GF-D8 (cell line): ENCODE measurements at places on chromosomes 2 and 18.

- DNase-seq = no peak
These were observed 66.3 kb downstream of the MYCN start for GRCh38 chr2:16006537-16007166.

GRCh38 chr2:180505203-180505602 lies 475.2 kb upstream of the UBE2E3 start:
- DNase-seq = no peak

DNA sequence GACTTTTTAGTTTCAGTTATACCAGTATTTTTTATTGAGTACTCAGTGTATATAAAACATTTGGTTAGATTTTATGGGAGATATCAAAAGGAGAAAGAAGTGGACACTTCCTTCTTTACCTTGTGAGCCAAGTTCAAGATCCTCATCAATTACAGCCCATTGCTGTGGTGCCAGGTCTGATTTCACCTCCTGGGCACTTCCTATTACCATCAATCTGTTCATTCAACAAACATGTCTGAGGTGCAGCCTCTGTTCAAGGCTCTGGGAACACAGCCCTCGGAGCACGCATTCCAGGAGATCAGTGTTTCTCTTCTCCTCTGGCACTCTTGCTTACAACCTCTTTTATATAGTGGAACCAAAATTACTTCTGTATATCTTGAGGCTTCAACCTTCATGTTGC lies 171.4 kb upstream of the ALPP start:
- no peak for DNase-seq

DNA sequence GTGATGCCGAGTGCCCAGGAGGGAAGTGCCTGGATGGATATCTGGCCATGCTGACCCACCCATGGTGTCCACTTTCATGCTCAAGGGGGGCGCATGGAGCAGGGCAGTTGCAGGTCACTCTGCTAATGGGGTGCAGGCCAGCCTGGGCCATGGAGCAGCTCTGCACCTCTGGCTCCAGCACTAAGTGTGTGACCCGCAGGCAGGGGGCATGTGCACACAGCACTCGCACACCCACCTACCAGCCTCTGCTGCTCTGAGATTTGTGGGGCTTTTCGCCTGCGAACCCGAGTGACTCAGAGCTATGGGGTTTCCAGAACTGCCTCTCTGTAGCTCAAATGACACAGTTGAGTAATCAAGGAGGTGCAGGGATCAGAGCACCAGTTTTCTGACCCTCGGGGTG lies 66.2 kb downstream of the CYP26B1 start:
- no peak for DNase-seq

DNA sequence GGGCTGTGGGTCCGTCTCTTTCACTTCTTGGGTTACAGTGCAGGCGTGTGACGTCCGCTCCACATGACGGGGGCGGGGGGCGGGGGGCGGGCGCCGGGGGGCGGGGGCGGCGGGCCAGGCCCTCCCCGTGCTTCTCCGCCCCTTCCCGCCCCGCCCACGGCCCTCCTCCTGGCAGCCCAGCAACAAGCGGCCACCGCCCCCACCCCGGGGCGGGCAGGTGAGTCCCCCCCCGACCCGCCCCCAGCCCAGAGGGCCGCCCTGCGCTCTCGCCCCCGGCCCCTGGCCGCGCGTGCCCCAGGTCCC lies 3.6 kb downstream of the ZNF516 start:
- DNase-seq = peak; percentile 18

DNA sequence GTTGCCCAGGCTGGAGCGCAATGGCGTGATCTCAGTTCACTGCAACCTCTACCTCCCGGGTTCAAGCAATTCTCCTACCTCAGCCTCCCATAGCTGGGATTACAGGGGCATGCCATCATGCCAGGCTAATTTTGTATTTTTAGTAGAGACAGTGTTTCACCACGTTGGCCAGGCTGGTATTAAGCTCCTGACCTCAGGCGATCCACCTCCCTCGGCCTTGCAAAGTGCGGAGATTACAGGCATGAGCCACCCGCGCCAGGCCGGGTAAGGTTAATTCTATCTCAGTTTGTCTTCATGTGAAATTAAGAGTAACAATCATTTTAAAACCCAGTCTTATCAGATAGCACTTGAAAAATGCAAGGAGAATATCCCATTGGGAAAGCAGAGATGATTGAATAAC lies 1681.7 kb upstream of the DDX18 start:
- DNase-seq = no peak

- no peak for DNase-seq
These were observed 83.8 kb downstream of the ATL2 start for GRCh38 chr2:38293152-38293865.

GRCh38 chr18:46812311-46812710 lies 55.5 kb upstream of the ST8SIA5 start:
- DNase-seq = no peak

GRCh38 chr2:104405623-104406022 lies 448.3 kb upstream of the POU3F3 start:
- no peak for DNase-seq

- DNase-seq = no peak
These were observed 19.4 kb upstream of the RNF138 start for GRCh38 chr18:32072321-32072720.

GRCh38 chr2:177334940-177335543 lies 57.5 kb upstream of the AGPS start:
- peak; percentile 22 for DNase-seq

GRCh38 chr2:177723235-177723634 lies 330.7 kb downstream of the AGPS start:
- DNase-seq = no peak

DNA sequence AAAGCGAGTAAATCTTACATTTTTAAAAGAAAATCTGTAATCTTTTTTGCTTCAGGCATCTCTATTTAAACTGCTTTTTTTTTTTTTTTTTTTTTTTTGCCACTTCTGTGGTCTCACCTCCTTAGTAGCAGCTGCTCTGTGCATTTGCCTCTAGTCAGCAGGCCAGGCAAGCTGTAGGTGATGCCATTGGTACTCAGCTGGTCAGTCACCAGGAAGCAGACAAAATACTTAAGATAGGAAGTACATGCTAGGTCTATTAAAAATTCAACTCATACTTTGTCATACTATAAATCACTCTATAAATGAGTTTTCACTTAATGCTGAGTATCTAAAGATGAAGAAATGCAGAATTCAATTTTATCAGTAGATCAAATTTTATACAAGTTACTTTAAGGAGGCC lies 83.7 kb downstream of the KYNU start:
- DNase-seq = no peak
